GM13977 (cell line): ENCODE measurements at places on chromosomes 5 and 9.
A peak's percentile ranks its signal among the peaks of the same experiment; 100 is the strongest.

DNA sequence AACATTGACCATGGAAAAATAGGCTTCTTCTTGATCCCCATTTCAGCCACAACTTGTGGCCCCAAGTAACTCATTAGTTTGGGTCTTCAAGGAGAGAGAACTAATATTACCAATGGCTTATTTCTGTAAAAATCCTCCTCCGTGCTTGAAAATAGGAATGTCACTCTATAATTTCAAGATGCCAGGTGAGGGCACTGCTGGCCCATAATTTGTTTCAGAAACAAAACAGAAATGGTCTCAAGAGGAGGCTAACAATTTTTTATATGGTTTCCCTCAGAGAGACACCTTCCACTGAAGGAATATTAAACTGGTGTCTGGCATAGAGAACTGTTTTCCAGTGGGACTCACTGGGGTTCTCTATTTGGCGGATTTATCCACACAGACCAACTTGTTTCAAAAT is 437.0 kb upstream of the TRPC7 start:
- no peak for DNase-seq

DNA sequence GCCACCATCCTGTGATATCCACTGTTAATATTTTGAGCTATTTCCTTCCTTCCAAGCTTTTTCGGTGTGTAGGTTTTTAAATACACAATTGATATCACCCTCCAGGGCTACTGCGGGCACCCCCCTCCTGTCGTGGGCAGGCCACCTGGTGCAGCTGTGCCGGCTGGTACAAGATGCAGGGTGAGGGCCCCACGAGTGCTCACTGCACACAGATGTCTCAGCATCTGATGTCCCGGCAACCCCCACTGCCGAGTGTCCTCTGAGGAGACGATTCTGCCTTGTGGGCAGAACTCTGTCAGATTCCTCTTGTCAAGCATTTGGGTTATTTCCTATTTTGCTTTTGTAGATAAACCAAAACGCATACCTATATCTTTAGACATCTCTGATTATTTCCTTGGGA is 25.1 kb downstream of the CACNA1B start:
- DNase-seq = no peak

DNA sequence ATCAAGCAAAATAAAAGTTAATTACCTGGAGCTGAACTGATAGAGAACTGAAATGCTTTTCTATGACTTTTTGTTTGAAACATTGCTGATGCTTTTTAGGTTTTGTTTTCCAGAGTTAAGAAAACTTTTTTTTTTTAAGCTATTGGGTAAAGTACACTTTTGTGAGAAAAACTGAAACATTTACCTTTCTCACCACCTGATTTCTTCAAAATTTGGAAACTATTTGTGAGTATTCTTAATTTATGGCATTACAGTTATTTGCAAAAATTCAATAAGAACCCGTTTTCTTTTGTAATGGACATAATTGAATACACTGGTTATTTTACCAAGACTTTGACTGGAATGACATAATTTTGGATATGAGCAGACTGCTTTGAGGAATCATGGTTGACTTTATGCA is 6.6 kb downstream of the C9orf153 start:
- DNase-seq = no peak

GRCh38 chr5:8934455-8934854 is 611.4 kb downstream of the SEMA5A start:
- no peak for DNase-seq

- peak; percentile 89 for DNase-seq
Observed at GRCh38 chr5:69492391-69492922, at the start of gene OCLN. TSS of gene OCLN (plus strand) at chr5:69492790. CDS start at chr5:69504245, 11,455 bp downstream.

DNA sequence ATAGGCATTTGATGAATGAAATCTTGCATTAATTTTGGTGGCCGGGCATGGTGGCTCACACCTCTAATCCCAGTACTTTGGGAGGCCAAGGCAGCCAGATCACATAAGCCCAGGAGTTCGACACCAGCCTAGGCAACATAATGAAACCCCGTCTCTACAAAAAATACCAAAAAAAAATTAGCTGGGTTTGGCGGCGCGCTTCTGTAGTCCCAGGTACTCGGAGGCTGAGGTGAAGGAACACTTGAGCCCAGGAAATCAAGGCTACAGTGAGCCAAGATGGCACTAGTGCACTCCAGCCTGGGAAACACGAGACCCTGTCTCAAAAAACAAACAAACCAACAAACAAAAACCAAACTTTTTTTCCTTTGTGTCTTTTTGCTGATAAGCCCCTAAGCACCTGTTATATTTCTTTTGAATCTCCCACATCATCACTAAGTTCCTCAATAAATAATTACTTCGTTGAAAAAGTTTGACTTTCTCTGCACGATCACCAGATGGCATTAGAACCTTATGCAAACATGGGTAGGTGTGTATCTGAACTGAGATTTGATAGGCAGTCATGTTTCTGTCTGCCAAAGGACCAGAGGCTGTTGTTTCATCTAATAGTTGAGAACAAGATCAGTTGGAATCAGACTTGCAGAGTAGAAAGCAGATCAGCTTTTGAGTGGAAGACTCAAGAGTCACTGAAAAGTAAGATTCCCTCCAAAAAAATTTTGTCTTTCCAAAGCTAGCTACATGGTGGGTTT is 5.5 kb upstream of the MATR3 start:
- DNase-seq = no peak

DNA sequence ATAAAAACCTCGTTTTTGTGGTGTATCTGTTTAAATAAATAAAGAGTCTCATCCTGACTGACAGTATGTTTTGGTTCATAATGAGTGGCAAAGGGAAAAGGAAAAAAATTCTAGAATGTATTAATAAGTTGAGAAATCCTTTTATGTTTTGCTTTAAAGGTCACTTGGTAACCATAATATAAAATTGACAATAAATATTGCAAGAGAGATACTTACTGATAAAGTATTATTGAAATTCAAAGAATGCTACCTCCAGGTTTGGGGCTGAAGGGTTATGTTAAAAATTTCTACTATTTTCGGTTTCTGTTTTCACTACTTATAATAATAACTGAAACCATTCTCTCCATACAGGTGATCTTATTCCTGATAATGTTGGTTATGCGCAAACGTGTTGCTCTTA is 85.4 kb upstream of the FSD1L start:
- no peak for DNase-seq

DNA sequence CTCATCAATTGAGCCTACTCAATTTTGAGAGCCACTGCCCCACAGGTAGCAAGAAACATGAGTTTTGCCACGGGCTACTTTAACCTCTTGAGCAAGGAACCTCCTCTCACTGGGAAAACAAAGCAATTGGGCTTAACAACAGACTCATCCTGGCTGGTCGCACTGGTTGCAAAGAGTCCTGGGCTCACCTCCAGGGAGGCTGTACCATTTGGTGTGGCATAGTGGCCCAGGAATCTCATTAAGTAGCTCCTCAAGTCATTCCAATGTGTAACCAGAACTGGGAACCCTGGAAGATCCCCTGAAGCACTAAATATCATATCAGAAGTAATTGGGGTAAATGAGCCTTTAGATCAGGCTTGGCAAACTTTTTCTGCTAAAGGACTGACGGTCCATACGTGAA is 78.5 kb downstream of the MYO10 start:
- no peak for DNase-seq

DNA sequence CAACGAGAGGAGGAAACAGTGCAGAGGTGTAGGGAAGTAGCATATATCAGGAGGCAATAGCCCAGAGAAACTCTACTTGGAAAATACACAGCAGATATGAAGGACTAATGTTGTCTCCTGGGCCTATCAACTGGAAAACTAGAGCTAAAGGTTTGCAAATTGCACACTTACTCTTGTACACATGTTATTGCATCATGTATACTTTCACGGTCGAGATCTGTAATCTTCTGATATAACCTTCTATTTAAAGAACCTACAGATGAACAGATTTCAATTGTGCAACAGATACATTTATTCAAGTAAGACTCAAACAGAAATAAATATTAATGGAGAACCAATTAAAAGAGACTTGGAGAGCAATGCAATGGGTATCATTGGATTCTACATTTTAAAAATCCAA is 256.3 kb upstream of the TMEM161B start:
- DNase-seq = no peak

DNA sequence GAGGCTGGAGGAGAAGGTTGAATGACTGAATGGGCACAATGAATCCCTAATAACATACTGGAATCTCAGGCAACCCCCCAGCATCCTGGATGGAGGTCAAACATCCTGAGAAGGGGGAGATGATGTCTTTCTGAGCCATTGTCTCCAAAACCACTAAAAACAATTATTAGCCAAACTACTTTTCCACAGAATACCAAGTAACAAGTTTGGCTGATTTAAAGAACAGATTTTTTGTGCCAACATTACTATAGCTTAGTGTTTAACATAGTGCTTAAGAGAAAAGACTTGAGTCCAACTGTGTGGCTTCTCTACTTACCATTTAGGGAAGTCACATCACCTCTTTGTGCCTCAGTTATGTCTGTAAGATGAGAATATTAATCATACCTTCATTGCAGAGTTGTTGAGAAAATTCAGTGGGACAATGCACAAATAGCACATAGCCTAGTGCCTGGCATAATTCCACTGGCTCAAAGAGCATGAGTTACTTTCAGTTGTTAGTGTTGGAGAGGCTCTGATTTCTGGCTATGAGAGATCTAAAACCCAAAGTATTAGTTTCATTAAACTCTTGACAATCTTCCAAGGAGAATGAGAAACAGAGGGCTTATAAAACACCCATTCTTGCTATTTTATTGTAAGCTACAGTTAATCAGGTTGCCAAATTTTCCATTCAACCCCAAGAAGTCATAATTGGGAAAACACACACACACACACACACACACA is 111.3 kb upstream of the NR3C1 start:
- DNase-seq = no peak

DNA sequence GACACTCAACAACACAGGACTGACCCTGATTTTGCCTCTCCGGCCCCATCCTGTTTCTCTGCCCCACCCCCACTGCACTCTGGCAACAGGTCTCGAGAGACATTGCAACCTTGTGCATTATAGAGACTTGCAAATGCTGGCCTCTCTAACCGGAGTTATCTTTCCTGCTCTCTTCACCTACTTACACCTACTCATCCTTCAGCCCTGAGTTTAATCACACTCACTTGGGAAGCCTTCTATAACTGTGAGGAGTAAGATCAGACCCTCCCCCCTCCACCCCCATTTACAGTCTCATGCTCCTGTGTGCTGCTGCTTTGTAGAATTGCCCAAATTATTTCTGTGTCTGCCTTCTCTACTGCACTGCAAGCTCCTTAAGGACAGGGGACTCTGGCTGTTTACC is 42.8 kb downstream of the WWC1 start:
- no peak for DNase-seq

DNA sequence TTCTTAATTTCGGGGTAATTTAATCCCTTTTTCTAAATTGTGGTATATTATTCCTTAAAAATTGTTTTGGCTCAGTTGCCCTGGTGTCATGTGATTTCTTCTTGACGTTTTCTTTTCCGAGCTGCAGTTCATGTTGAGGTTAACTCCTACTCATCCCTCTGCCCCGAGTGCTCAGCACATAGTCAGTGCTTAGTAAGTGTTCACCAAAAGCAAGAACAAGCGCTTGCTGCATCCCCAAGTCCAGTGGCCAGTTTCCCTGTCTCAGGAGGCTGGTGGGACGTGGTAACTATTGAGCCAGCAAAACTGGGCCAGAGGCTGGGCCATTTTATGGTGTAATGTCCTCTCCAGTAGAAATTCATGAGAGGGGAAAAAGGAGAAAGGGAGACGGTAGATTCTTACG is 23.3 kb downstream of the TRIO start:
- DNase-seq = no peak

DNA sequence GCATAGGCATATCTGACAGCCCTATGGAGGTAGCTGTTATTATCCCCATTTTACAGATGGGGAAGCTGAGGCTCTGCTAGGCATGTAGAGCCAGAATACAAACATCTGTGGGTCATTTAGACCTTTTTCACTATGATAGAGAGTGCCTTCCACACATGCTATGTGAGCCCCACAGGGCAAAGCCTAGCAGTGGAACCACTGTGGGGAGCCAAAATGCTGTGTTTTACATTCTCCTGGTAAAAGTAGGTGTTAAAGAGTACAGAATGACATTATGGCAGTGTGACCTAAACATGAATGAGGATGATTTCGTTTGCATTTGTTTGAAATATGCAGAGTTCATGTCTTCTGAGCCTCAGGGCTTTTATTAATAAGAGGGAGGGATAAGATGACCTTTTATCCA is 265.2 kb downstream of the MAST4 start:
- no peak for DNase-seq

DNA sequence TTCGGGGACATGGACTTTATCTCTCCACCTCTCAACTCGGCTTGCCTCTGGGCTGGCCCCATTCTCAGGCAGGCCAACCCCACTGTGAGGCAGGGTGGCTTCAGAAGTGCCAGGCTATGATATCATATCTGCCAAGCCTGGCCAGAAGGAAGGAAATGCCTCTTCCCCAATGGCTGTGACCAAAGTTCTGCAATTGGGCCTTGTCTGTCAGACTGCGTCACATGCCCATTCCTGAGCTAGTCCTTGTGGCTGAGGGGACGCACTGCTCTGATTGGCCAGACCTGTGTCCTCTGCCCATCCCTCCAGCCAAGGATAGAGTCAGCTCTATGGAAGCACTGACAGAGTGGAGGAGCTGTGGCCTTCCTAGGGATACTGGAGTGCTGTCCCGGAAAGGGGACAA is 11.9 kb downstream of the SMIM23 start:
- no peak for DNase-seq

GRCh38 chr5:178389026-178389729 is 156.6 kb upstream of the PHYKPL start:
- DNase-seq = no peak

DNA sequence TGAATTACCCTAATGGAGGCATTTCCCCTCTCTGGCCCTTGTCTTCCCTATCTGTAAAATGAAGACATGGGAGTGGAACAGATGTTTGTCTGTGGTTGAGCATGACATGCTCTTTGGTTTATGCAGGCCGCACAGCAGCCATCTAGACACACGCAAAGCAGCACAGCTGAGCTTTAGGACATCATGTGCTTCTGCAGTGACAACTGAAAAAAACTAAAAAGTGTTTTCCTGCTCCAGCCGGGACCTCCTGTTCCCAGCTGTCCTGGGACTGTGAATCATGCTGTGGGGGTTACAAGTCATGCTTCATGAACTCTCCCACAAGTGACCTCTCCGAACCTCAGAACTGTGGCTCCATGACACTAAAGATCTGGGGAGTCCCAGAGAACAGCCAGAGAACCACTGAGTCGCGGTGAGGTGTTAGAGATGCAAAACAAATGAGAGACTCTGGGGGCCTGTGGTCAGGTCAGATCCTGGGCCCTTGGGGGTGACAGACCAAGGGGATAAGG is 1.7 kb downstream of the SMIM3 start:
- DNase-seq = peak; percentile 56

GRCh38 chr9:124000784-124001457 is 10.6 kb upstream of the LHX2 start:
- DNase-seq = no peak

- DNase-seq = no peak
Observed at GRCh38 chr9:127392166-127392565, 4.8 kb upstream of the SLC2A8 start.
